ENCODE measurements at places on chromosomes 11 and 22. TPM values are rescaled to one million over a fixed set of nuclear protein-coding genes. Genes with fewer than 3 reads are reported as not detected.

CD248 gene
- 193 TPM for total RNA-seq

CHST1 gene
- total RNA-seq = 40.2 TPM

DNA sequence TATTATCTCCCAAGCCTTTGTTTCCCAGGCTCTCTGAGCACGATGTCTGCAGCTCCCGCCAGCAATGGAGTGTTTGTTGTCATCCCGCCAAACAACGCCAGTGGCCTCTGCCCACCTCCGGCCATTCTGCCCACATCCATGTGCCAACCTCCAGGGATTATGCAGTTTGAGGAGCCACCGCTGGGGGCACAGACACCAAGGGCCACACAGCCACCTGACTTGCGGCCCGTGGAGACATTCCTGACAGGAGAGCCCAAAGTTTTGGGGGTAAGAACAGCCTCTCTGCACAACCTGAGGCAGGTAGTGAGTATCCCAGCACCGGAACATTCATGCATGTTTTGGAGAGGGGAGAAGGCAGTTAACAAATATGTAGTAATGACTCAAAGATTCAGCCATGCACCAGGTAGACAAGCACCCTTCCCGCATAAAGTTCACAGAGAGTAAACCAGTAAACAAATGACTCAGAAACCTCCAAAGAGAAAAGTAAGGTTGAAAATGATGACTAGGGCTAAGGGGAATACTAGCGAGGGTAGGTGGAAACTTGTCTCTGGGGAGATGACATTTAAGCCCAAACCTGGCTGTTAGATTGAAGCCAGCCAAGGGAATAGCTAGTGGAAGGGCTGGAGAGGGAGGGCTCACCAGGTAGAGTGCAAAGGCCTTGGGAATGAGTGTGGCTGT lies 7.2 kb downstream of the MS4A15 start:
- DNase-seq = no peak
- H3K36me3 ChIP-seq = no peaks in the 10 kb centered on the region
- H3K27ac ChIP-seq = no peak overlapping the region
- H3K4me1 ChIP-seq = no peaks in the 10 kb centered on the region

- DNase-seq = no peak
- no peaks in the 10 kb centered on the region for H3K36me3 ChIP-seq
Observed at GRCh38 chr11:67470337-67471002, 1.4 kb upstream of the TMEM134 start.

Data from ascending aorta (tissue), 2 donors.